ENCODE measurements at places on chromosomes 1 and 21. TPM values are rescaled to one million over a fixed set of nuclear protein-coding genes. Genes with fewer than 3 reads are reported as not detected.

The KRTAP12-2 gene
- total RNA-seq: not detected

DNA sequence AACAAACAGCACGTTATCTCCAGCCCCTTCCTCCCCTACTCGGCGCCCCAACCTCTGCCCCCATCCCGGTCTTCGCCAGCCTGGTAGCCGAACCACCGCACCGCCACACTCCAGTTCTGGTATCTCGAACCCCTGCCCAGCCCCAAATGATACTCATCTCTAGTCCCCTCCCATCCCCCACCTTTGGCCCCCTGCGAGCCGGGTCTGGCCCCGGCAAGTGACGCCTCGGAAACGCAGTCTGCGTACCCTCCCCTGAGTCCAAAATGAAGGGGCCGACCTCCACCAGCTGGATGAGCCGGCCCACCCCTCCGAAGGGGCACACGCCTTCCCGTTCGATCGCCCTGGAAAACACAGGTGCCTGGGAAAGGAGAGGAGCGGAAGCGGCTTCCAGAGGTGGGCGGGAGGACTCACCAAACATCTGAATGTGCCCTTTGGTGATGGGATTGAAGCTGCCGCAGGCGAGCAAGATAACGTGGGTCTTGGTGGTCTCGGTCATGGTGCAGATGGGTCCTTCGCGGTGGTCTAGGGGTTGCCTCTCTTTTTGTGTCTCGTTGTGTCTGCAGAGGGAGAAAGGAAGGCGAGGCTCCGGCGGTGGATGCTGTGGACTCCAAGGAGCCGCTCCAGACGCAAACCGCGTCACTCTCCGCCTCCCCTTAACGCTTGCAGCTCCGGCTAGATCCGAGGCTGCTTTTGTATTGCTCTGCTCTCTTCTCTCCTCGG, at the start of gene NMNAT2:
NMNAT2 (minus strand) TSS at position 609 of the 720 bp plus-strand sequence; CDS start at position 496, 113 bp downstream.
- DNase-seq: peak; percentile 14

- DNase-seq: no peak
Observed at GRCh38 chr1:46642115-46642680, 25.6 kb upstream of the MOB3C start.

DNA sequence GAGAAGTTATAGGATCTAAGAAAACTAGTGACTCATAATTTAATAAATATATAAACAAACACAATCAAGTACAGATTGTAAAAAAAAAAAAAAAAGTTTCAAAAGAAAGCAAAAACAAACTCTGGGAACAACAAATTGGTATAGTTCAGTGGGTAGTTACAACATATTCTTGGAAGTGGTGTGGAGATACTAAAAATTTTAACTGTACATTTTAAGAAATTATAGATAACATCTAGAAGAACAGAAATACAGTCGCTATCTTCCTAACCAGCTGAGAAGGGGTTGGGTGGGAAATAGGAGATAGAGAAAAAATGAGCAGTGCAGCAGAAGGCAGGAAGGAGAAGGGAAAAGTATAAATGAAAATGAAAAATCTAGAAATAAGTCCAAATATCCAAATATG, 70.5 kb downstream of the LRRC8C start:
- DNase-seq: no peak

- DNase-seq: no peak
Observed at GRCh38 chr21:44834951-44835646, 17.2 kb upstream of the SUMO3 start.

Measured in fibroblast of the aortic adventitia (primary cell).